ENCODE measurements at places on chromosomes 5 and 9. TPM values are rescaled to one million over a fixed set of nuclear protein-coding genes. Genes with fewer than 3 reads are reported as not detected.

Gene IFNA21
- not detected for total RNA-seq

Gene SHOC1
- not detected for total RNA-seq

Gene GPR150
- total RNA-seq: 0.29 TPM

Gene HMGCR
- total RNA-seq: 21.1 TPM

Gene GRXCR2
- total RNA-seq: not detected

Gene ADAMTS16
- not detected for total RNA-seq

Gene PCDHGA5
- 1.1 TPM for total RNA-seq

Gene LCN9
- total RNA-seq: not detected

Gene ZNF483
- total RNA-seq: 0.16 TPM

Gene NR6A1
- 5.6 TPM for total RNA-seq

Gene AGXT2
- total RNA-seq: 0.20 TPM

Gene MAMDC2
- total RNA-seq: 8.5 TPM

DNA sequence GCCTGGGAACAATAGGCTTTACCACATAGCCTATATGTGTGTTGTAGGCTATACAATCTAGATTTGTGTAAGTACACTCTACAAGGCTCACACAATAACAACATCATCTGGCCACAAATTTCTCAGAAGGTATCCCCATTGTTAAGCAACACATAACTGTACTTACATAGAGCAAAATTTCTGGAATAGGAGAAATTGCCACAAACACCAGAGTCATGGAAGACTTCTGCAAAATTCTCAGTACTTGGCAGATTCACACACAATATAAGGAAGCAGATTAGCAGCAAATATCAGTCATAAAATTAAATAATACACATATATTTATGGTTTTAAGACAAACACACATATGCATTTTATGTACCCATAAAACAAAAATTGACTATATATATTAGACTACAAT lies 16.4 kb downstream of the GNAQ start:
- no peak overlapping the region for H3K4me3 ChIP-seq
- H3K27ac ChIP-seq: no peak overlapping the region
- no peak for DNase-seq
- no peaks in the 10 kb centered on the region for H3K27me3 ChIP-seq
- no peaks in the 10 kb centered on the region for H3K36me3 ChIP-seq
- H3K4me1 ChIP-seq: peaks cover 19% of the 10 kb centered on the region

DNA sequence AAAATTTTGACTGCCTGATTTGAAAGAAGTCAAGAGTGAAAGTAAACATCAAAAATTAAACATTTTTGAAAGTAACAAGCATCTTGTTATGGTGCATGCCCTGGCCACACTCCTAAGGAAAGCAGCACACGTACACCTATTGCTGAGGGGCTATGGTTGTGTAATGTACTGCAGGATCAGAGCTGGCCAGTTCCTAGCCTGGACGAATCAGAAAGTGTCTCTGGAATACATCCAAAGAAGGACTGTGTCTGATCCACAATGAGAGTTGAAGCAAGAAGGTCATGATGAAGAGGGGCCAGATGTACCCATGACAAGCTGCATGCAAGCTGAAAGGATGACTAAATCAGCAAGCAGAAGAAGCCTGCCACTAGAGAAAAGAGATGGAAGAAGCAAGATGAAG lies 618.2 kb downstream of the TLE1 start:
- H3K4me1 ChIP-seq: no peaks in the 10 kb centered on the region
- DNase-seq: no peak
- no peaks in the 10 kb centered on the region for H3K36me3 ChIP-seq
- no peak overlapping the region for H3K4me3 ChIP-seq

DNA sequence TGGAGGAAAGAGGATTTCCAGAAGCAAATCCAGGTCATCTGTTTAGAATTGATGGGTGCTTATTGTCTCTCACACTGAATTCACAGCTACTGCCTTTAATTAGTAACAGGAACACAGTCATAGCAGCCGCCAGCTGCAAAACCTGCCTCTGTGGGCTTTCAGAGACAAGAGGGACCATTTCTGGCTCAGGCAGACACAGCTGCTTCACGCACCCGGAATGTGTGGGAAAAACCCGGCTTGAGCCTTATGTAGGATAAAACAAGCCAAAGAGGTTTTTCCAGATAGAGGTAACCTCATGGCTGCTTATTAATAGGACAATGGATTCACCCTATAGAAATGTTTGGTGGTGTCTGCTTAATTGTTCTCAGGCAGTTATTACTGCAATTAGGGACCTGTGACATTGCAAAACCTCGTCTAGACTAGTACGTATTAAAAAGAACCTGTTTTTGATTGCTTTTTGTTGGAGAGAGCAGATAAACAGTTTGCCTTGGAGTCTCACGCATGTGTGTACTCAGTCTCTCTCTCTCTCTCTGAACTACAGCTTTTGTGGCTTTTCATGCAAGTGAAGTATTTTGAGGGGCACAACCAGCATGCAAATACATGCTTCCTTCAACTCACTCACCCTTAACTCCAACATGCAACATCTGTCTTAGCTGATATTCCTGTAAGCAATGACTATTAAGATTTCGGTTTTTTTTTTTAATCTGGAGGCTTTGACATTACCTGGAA lies 302.7 kb downstream of the PLK2 start:
- H3K36me3 ChIP-seq: no peaks in the 10 kb centered on the region
- no peak overlapping the region for H3K27ac ChIP-seq
- H3K4me3 ChIP-seq: no peak overlapping the region
- peaks cover 8% of the 10 kb centered on the region for H3K4me1 ChIP-seq
- DNase-seq: no peak

- H3K36me3 ChIP-seq: no peaks in the 10 kb centered on the region
- no peak for DNase-seq
- no peak overlapping the region for H3K4me3 ChIP-seq
These were observed 20.8 kb downstream of the FREM1 start for GRCh38 chr9:14889451-14889850.

- no peak overlapping the region for H3K27ac ChIP-seq
- H3K4me1 ChIP-seq: peaks cover 3% of the 10 kb centered on the region
- DNase-seq: no peak
These were observed 171.4 kb upstream of the SGCD start for GRCh38 chr5:156155598-156155997.

- no peaks in the 10 kb centered on the region for H3K36me3 ChIP-seq
- no peak overlapping the region for H3K27ac ChIP-seq
- H3K27me3 ChIP-seq: peaks cover 27% of the 10 kb centered on the region
- H3K4me3 ChIP-seq: no peak overlapping the region
These were observed 120.1 kb upstream of the LPCAT1 start for GRCh38 chr5:1643651-1644392.

- H3K27ac ChIP-seq: no peak overlapping the region
- H3K36me3 ChIP-seq: no peaks in the 10 kb centered on the region
- DNase-seq: peak; percentile 39
- no peak overlapping the region for H3K4me3 ChIP-seq
These were observed 142.3 kb upstream of the FSTL4 start for GRCh38 chr5:133754575-133755169.

DNA sequence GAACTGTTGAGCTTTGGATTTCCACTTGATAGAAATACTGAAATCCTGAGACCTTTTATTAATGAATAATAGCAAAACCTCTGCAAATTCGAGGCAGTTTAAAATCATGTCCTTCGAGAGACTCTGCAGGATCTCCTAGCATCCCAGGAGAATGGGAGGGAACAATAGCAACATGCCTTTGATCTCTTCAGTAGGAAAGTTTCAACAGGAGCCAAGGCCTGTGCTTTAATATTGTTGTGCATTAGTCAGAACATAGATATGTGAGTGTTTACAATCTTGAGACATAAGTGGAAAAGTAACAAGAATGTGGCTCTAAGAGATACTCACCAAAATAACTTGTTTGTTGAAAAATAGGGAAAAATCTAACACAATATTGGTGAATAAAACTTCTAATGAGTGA lies 83.3 kb upstream of the LHFPL2 start:
- no peak for DNase-seq
- H3K27me3 ChIP-seq: no peaks in the 10 kb centered on the region
- no peaks in the 10 kb centered on the region for H3K36me3 ChIP-seq

DNA sequence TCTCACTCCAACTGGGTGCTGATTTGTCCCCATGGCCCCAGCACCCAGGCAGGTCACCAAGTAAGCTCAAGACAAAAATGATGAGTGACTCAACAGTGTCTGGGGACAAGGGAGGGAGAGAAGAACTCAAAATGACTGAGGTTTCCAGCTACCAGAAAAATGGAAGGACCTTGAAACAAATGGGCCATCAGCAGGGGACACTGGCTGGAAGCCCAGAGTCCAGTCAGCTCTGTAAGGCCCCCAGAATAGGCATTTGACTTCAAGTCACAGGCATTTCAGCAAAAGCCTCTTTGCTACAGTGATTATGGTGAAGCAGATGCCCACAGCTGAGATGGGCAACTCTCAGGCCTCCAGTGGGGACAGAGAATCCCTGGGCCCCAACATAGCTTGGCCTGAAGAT lies 139.0 kb upstream of the GABRP start:
- no peaks in the 10 kb centered on the region for H3K4me1 ChIP-seq
- no peak for DNase-seq
- H3K36me3 ChIP-seq: no peaks in the 10 kb centered on the region
- H3K27ac ChIP-seq: no peak overlapping the region
- H3K4me3 ChIP-seq: no peak overlapping the region

DNA sequence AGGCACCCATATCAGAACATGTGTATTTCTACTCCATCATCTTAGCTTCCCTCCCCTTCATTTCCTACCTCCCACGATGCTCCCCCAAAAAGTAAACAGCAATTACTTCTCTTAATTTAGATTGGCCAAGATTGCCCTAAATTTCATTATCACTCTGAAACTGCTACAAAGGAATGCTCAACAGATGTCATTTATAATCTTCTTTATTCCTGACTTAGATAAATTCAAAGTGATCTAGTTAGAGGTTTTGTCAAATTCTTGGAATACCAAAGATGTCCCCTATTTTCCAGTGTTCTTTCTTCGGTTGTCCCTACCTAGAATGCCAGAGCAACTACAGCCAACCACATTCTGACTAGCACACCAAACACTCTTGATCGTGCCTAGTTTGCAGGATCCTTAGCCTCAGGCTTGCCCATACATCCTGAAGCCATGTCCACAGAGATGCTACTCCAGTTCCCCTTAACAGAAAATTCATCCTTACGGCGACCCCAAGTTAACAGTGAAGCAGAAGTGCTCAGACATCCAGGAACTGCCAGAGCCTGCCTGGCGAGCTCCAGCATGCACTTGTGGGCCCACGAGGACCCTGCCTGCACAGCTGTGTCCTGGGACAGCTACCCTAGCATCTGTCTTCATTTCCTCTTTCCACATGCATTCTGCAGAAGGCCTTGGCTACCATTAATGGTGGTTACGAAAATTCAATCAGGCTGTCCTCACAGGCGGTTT lies 31.6 kb downstream of the DAP start:
- H3K4me1 ChIP-seq: no peaks in the 10 kb centered on the region
- no peaks in the 10 kb centered on the region for H3K27me3 ChIP-seq
- no peak overlapping the region for H3K27ac ChIP-seq
- no peak overlapping the region for H3K4me3 ChIP-seq
- DNase-seq: peak; percentile 16
- H3K36me3 ChIP-seq: no peaks in the 10 kb centered on the region
